HCT116 (cell line): ENCODE measurements at places on chromosomes 16 and 17. TPM values are rescaled to one million over a fixed set of nuclear protein-coding genes. Genes with fewer than 3 reads are reported as not detected.

GRCh38 chr16:88850531-88851199 lies 6.1 kb downstream of the GALNS start:
- peaks cover 10% of the 10 kb centered on the region for H3K4me1 ChIP-seq
- no peak for DNase-seq
- H3K27ac ChIP-seq = no peak overlapping the region
- no peaks in the 10 kb centered on the region for H3K36me3 ChIP-seq
- no peaks in the 10 kb centered on the region for H3K27me3 ChIP-seq
- H3K4me3 ChIP-seq = no peak overlapping the region

DNA sequence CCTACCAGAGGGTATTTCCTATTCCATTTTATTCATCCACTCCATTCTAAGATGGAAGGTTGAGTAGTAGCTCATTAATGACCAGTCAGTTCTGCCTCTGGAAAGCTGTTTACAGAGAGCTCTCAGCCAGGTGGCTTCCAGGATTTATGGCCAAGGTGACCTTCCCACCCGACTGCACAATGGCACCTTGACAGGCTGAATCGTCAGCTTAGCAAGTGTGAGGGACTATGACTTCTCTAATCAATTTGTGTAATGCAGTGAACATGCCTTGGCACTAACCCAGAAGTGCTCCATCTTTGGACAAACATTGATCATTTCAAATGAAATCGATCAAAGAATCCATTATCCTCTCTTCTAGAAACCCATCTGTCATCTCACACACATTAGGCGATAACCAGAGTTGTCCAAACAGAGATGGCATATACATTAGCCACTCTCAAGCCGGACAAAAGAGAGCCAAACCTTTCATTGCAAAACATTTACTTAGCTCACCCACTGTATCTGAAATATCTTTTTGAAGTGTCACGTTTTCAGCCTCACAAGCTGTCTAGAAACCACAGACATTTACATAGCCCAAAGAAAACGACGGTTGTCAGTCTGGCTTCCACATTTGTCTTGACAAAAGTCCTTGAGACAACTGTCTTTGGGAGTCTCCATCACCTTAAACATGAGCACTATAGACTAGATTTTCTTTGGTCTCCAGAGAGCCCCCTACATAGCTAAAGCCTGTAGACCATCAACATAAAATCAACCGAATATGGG lies 35.6 kb downstream of the CLEC3A start:
- DNase-seq = no peak
- H3K4me1 ChIP-seq = no peaks in the 10 kb centered on the region
- peaks cover 26% of the 10 kb centered on the region for H3K27me3 ChIP-seq
- no peak overlapping the region for H3K4me3 ChIP-seq
- no peak overlapping the region for H3K27ac ChIP-seq

DNA sequence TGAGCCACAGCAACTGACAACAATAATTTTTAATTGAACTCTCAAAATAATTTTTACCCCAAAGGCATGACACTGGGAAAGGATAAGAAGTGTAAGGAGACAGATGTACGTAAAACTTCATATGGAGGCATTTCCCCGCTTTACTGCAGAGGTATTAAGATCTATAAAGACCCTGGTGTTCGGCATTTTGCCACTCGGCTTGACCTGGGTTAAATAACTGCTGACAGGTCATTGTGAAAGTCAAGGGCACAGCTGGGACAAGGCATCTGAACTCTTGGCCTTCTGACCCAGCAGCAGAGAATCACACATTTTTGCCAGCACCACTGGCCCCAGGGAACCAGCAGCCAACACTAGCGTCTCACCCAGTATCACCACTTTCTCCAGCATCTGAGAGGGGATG lies 372.1 kb downstream of the SOX9 start:
- no peak overlapping the region for H3K27ac ChIP-seq
- H3K27me3 ChIP-seq = no peaks in the 10 kb centered on the region
- no peaks in the 10 kb centered on the region for H3K36me3 ChIP-seq
- DNase-seq = no peak

DNA sequence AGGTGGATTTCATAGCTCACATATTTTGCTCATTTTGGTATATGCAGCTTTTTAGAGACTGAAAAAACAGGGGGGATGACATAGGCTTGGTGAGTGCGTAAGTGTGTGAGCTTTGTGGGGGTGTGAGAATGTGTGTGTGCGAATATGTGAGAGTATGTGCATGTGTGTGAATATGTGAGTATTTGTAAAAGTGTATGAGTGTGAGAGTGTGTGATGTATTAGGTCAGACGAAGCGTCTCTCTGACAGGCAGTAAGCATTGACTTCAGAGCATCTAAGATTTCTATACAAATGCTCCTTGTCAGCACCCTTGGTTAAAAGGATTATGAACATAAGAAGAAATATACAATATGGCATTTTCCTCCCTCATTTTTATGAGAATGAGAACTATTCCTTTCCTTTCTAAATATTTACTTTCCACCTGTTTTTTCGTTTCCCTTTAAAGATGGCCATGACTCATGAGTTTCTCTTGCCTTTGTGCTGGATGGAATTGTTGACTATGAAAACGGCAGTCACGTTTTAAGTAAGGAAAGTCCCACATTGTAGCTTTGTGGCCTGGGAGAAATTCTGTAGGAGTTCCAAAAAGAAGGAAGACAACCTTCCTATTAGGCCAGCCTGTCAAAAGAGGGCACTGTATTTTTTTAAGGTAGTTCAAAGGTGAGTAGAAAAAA lies 276.4 kb downstream of the FOXL1 start:
- no peak overlapping the region for H3K4me3 ChIP-seq
- no peaks in the 10 kb centered on the region for H3K36me3 ChIP-seq
- DNase-seq = no peak
- H3K4me1 ChIP-seq = no peaks in the 10 kb centered on the region
- 0 out of 2 replicates have a peak, but pooled peaks cover 6% of the 10 kb centered on the region for H3K27me3 ChIP-seq

DNA sequence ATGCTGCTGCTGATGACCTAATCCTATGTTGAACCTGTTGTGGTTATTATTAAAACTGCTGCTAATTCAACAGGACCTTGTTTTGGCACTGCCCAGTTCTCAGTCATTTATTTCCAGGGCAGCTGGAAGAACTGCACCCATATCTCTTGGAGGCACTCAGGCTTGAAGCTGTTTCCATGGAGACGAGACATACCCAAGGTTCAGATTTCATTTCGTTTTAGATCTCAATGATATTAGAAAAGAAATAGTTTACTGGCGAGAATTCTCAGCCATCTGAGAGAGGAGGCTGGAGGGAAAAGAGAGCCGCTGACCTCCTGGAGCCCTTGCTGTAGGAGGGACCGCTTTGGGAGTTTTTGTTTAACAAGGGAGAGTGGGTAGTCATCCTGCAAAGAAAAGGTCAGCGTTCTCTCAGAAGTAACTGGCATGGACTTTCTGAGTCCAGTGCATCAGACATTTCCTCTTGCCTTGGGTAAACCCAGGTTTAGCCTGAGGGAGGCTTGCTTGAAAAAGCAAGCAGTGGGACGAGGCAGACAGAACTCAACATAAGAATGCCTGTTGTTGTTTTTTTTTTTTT lies 75.4 kb downstream of the YPEL2 start:
- no peaks in the 10 kb centered on the region for H3K36me3 ChIP-seq
- H3K27ac ChIP-seq = no peak overlapping the region
- no peaks in the 10 kb centered on the region for H3K27me3 ChIP-seq
- H3K4me3 ChIP-seq = no peak overlapping the region
- DNase-seq = no peak

- no peak for DNase-seq
- H3K27ac ChIP-seq = no peak overlapping the region
- no peaks in the 10 kb centered on the region for H3K4me1 ChIP-seq
Measured at GRCh38 chr16:16828913-16829398, 450.0 kb downstream of the NPIPA7 start.

DNA sequence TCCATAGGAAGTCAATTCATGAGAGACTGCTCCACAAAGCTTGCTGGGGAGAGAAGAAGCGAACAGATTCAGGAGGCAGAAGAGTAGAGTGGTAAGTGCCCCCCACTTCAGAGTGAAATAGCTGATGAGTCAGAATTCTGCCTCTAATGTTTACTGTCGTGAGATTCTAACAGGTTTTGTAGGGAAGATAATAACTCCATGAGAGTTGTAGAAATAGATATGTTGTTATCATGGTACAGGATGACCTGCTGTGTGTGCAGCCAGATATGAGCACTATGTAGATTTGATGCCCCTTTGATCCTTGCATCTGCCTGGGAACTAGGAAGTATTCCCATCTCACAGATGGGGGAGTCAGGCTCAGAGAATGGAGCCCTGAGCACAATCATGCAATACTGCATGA lies 502.4 kb upstream of the CDH11 start:
- H3K36me3 ChIP-seq = no peaks in the 10 kb centered on the region
- H3K4me3 ChIP-seq = no peak overlapping the region
- no peaks in the 10 kb centered on the region for H3K4me1 ChIP-seq
- no peak for DNase-seq

- H3K36me3 ChIP-seq = no peaks in the 10 kb centered on the region
- DNase-seq = no peak
- no peak overlapping the region for H3K27ac ChIP-seq
- H3K27me3 ChIP-seq = no peaks in the 10 kb centered on the region
- no peaks in the 10 kb centered on the region for H3K4me1 ChIP-seq
Measured at GRCh38 chr17:67656494-67657203, 61.1 kb upstream of the NOL11 start.

DNA sequence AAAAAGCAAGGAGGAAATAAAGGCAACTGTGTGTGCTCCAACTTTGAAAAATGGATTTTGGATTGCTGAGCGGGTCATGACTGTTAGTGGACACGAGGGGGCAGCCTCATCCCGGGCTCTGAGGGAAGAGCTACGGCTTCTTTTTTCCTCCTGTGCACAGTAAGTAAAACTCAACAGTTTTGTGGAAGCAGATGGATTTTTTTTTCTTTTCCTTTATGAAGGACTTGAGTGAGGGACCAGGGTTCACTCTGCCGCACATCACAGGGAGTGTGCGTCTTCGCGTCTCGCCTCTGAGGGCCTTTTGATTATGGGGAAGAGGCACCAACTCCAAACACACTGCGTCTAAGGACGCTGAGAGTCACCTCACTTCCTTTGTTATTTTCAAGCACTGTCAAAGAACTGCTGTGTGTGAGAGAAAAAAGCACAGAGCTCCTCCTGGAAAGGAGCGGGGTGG lies 80.3 kb upstream of the GOT2 start:
- no peak overlapping the region for H3K27ac ChIP-seq
- H3K4me3 ChIP-seq = no peak overlapping the region
- H3K36me3 ChIP-seq = no peaks in the 10 kb centered on the region
- peak; percentile 7 for DNase-seq
- H3K27me3 ChIP-seq = peaks cover 10% of the 10 kb centered on the region; the same call in 1 of the 2 replicates
- H3K4me1 ChIP-seq = no peaks in the 10 kb centered on the region

- H3K27ac ChIP-seq = no peak overlapping the region
- H3K27me3 ChIP-seq = no peaks in the 10 kb centered on the region
- H3K36me3 ChIP-seq = no peaks in the 10 kb centered on the region
- H3K4me3 ChIP-seq = no peak overlapping the region
Measured at GRCh38 chr17:53106886-53107285, 715.8 kb upstream of the KIF2B start.

DNA sequence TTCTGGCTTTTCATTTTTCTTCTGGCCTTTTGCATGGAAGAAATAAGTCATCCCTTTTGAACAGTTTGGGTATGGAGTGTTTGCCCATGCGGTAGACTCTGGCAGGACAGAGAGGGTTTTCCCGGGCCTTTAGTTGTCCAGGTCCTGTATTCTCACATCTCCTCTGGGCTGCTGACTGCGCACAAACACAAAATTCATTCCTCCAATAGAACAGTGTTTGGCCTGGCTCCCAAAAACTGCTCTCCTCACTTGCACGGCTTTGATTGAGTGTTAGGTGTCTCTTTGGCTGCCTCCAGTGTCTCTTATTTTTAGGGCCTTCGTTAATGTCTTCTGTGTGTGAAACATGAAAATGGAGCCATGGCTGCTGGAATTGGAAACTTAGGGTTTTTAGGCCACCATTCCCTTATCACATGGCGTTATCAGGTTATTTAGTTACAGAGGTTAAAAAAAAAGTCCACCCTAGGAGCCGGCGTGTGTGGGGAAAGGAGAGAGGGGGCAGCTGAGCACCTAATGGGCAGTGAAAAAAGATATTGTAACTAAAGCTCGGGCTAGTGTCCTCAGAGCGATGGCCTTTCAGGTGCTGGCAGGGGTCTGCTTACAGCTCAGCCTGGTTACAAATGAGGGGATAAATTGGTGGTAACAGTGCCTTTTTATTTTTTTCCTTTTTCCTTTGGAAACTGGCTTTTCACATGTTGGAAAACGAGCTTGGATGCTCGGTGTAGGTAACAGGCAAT lies 47.3 kb downstream of the PRKCA start:
- H3K27me3 ChIP-seq = no peaks in the 10 kb centered on the region
- H3K4me3 ChIP-seq = no peak overlapping the region
- DNase-seq = no peak
- peaks cover 37% of the 10 kb centered on the region for H3K4me1 ChIP-seq

- no peak for DNase-seq
- H3K27me3 ChIP-seq = peaks cover 6% of the 10 kb centered on the region; the same call in 1 of the 2 replicates
- H3K4me1 ChIP-seq = peaks cover 48% of the 10 kb centered on the region
Measured at GRCh38 chr17:79806863-79807720, 10.2 kb upstream of the CBX8 start.

DNA sequence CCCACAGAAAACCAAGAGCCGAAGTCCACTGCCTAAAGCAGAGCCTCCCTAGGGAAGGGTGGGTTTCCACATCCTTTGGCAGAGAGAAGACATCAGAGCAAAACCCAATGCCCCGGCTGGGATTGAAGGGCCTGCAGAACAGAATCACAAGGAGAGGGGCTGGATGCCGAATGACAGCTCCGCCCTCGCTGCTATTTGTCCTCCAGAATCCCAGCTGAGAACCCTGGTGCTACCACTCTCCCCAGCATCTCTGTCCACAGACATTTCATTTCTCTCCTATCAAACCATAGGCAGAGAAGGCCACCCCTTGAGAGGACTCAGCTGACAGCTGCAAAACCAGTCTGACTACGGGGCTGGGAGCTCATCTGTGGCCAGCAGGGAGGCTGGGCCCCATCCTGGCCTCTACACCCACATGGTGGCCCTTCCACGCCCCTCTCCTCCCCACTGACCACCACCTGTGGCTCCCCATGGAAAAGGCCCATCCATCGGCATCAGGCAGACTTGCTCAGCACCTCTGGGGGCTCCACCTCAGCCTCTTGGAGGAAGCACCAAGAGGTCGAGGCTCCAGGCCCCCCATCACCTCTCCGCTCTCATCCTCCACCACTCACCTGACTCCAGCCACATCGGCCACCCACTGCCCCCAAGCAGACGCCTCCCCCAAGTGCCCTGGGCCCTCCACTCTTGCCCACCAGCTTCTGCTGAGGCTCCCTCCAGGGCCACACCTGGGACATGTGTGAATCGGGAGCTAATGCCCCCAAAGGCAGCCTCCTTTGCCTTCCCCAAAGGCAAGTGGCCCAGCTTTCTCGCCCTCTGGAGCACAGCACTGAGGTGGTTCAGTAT lies 288.5 kb downstream of the C16orf95 start:
- no peaks in the 10 kb centered on the region for H3K36me3 ChIP-seq
- peaks cover 32% of the 10 kb centered on the region for H3K27me3 ChIP-seq
- no peaks in the 10 kb centered on the region for H3K4me1 ChIP-seq
- no peak overlapping the region for H3K27ac ChIP-seq
- H3K4me3 ChIP-seq = no peak overlapping the region

GRCh38 chr16:83271123-83271522 lies 536.7 kb upstream of the HSBP1 start:
- no peaks in the 10 kb centered on the region for H3K36me3 ChIP-seq
- no peak for DNase-seq
- no peak overlapping the region for H3K4me3 ChIP-seq
- H3K27ac ChIP-seq = no peak overlapping the region
- H3K4me1 ChIP-seq = no peaks in the 10 kb centered on the region

Gene ENPP7
- not detected for total RNA-seq

Gene FNDC8
- total RNA-seq = not detected

Gene CDRT15
- not detected for total RNA-seq

Gene MSLN
- total RNA-seq = 40.9 TPM

Gene FAM171A2
- total RNA-seq = 18.0 TPM
